ENCODE measurements at places on chromosomes 1 and 21.

DNA sequence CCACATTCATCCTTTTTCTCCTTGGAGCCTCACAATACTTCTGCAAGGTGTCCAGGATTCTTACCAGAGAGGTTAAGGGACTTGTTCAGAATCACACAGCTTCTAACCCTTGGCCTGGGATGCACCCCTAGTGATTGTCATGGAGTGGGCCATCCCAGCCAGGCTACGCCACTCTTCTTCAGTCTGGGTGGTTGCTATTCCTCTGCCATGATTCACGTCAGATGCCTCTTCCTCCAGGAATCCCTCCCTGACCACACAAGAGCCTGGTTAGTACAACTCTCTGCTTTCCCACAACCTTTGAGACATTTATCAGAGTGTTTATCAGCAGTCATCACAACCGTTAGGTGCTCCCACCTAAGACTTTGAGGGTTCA is 121.8 kb downstream of the EPHB2 start:
- no peak for DNase-seq

GRCh38 chr1:51203874-51204245 is 32.2 kb upstream of the RNF11 start:
- no peak for DNase-seq

- DNase-seq = no peak
Observed at GRCh38 chr1:161193561-161194235, 5.2 kb downstream of the ADAMTS4 start.

- DNase-seq = peak; percentile 2
Observed at GRCh38 chr1:175629318-175629694, 114.1 kb downstream of the TNR start.

- DNase-seq = no peak
Observed at GRCh38 chr1:29679316-29679715, 443.0 kb downstream of the PTPRU start.

GRCh38 chr1:9235096-9235459 is 504 bp downstream of the H6PD start:
- DNase-seq = peak; percentile 50

DNA sequence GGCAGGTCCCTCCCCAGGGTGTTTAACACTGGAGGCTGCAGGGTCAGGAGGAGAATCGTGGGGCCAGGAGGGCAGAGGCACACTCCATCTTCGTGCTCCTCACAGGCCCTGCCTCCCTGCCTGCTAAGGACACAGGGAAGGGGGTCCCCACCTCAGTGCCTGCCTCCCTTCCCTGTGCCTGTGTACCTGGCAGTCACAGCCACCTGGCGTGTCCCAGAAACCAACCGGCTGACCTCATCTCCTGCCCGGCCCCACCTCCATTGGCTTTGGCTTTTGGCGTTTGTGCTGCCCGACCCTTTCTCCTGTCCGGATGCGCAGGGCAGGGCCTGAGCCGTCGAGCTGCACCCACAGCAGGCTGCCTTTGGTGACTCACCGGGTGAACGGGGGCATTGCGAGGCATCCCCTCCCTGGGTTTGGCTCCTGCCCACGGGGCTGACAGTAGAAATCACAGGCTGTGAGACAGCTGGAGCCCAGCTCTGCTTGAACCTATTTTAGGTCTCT is 623 bp upstream of the BGLAP start:
- DNase-seq = no peak

- DNase-seq = peak; percentile 30
Observed at GRCh38 chr1:204592246-204592948, 76.2 kb downstream of the MDM4 start.

DNA sequence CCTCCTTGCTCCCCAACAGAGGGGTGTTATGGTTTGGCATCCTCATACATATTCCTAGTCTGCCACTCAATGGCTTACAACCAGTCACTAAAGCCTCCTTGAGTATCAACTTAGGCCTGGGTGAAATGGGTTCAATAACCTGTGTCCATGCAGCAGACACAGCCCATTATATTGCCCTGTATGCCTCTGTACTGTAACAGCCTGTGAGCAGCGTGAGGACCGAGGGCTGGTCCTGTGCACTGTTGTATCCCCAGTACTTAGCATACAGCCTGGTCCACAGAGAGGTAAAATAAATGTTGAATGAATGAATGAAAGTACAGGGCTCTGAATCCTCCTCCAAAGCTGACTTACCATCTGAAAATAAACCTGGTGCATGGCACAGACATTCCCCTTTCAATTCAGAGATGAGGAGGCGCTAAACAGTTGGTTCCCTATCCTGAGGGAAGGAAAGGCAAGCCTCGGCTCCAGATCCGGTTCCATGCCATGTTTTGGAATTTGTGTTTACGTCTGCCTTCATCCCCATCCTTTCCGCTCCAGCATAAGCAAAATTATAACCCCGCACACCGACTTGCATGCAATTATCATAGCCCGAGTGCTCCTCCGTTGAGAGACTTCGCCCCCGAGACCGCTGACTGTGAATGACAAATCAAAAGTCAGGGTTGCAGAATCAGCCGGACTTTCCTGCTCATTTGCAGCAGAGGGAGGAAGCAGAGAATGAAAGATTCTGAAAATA is 45.0 kb upstream of the DNAJC6 start:
- peak; percentile 65 for DNase-seq

GRCh38 chr1:63873751-63874150 is 99.9 kb downstream of the ROR1 start:
- no peak for DNase-seq

DNA sequence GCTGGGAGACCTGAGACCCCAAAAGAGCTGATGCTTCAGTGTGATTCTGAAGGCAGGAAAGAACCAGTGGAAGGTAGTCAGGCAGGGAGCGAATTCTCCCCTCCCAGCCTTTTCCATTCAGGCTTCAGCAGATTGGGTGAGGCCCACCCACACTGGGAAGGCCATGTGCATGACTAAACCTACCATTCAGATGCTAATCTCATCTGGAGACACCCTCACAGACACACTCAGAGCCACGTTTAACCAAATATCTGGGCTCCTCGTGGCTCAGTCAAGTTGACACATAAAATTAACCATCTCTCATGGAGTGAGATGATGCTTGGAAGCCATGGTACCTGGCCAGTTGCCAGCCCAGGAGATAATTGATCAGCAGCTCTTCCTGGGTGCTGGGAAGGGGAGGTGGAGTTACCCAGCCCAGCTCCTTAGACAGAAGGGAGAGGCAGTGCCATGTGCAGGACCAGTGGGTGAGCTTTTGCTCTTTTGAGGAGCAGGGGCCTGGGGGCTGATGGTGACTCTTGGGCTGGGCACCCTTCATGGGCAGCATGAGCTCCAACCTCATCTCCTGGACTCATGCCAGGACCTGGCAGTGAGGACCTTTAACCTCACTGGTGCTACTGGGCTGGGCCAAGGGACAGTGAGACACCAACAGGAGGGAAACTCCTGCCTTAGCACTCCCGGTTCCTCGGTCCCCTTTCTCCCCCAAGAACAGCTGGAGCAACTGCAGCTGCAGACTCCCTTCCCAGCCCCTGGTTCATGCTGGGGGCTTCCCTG is 89.0 kb upstream of the ACTL8 start:
- no peak for DNase-seq

DNA sequence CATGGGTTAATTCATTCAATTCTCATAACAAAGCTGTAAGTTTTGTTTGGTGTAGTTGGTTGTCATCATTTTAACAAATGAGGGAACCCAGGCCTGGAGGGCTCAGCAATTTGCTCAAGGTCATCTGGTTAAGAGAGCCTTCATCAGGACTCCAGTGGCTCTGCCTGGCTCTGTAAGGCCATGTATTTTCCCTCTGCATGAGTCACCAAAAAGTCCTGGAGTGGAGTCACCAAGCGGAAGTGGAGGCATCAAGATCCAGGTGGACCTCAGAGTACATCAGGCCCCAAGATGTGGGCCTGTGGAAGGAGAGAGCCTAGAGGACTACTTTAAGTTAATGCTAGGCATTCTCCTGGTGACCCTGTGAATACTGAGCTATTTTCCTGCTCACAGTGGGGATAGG is 30.0 kb upstream of the RBM15 start:
- no peak for DNase-seq

GRCh38 chr1:94339206-94339927 is 78.8 kb upstream of the ABCD3 start:
- DNase-seq = no peak

DNA sequence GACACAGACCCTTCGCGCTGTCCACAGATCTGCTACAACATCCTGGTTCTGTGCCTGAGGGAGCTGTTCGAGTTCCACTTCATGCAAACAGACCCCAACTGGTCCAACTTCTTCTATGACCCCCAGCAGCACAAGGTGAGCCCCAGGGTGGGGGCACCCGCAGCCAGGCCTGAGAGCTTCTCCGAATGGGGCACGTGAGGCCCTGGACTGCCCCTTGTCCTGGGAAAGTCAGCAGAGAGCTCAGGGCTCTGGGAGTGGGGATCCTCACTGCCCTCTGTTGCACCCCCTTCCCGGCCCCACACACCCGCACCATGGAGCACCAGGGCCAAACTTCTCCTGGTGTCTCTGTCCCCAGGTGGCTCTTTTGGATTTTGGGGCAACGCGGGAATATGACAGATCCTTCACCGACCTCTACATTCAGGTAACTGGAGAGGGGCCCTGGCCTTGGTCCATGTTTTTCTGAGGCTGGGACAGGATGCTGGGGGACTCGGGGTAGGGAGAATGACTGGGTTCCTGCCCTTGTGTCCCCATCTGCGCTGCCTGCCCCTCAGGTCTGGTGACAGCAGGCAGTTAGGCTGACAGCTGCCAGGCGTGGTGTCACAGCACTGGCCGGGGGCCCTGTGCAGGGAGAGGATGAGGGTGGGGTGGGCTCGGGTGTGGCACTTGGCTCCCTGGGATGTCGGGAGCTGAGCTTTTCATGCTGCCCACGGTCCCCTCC is 44.6 kb downstream of the COQ8A start:
- DNase-seq = no peak

DNA sequence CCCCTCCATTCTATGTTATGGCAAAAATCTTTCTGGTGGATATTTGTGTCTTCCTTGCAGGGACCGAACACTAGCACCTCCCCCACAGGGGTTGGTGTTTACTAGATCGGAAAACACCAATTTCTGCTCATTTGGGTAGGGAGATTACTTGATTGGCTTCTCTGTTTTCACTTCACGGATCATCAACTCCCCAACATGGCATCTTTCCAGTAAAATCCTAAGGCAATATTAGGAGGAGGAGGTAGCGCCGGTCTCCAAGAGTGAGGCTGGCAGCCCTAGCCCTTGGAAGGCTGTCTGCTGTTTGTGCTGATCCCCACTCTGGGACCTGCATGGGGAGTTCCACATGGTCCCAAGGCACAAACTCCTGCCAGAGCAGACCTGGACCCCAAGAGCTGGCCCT is 12.2 kb downstream of the VASH2 start:
- DNase-seq = no peak
